H4 (cell line): ENCODE measurements at places on chromosomes 7 and 10.

- DNase-seq, result no peak
These were observed 259.4 kb downstream of the CAMK1D start for GRCh38 chr10:12608761-12609160.

GRCh38 chr7:31487476-31487875 lies 26.4 kb upstream of the ITPRID1 start:
- no peak for DNase-seq

GRCh38 chr7:47624689-47625088 lies 42.8 kb upstream of the TNS3 start:
- DNase-seq, result no peak

- no peak for DNase-seq
These were observed 62.3 kb downstream of the EGFR start for GRCh38 chr7:55081068-55081467.

GRCh38 chr7:140017543-140017942 lies 45.2 kb downstream of the PARP12 start:
- DNase-seq, result no peak

- no peak for DNase-seq
These were observed 109.0 kb downstream of the LRMDA start for GRCh38 chr10:75540357-75540966.

GRCh38 chr7:29116361-29117200 lies 29.8 kb downstream of the CPVL start:
- no peak for DNase-seq

DNA sequence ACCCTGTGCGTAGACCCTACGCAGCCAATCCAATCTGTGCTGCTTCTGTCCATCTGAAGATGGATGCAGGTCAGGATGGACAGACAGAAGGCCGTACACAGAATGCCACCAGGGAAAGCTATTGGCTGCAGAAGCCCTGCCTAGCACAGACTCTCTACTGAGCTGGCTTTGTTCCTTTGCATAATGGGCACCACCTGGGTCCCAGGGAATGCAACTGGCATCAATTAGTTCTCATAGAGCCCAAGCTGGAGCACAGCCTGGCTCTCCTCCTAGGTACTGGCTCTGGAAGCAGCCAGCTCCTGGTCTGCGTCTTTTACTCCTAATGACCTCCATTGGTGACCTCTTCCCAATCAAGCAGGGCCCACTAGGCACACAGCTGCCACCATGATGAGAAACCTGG lies 26.8 kb upstream of the CACUL1 start:
- DNase-seq, result no peak

GRCh38 chr7:75611557-75612178 lies 119.5 kb downstream of the SPDYE5 start:
- DNase-seq, result no peak

GRCh38 chr10:87651801-87652200 lies 7.9 kb upstream of the PAPSS2 start:
- no peak for DNase-seq

DNA sequence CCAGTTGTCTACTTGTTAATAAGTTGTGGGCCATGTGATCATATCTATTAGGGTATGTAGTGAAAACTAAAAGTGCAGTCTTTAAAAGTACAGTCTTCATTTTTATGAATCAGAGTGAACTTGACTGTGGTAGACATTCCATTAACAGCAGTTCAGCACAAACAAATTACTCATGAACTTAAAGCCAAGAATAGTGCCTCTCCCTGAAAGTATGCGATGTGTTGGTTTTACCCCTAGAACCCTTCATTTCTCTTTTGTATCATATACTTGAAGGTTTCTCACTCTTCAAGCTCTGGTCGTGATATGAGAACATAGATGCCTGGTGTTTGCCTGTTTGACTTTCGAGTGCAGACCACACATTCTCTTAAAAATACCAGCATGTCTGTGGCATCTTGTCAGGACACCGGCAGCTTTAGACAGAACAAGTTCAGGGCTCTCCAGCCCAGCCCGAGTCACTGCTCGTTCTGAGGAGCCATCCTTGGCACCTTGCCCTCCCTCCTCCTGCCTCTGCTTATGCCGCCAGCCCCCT lies 159.3 kb downstream of the LCOR start:
- peak; percentile 23 for DNase-seq

DNA sequence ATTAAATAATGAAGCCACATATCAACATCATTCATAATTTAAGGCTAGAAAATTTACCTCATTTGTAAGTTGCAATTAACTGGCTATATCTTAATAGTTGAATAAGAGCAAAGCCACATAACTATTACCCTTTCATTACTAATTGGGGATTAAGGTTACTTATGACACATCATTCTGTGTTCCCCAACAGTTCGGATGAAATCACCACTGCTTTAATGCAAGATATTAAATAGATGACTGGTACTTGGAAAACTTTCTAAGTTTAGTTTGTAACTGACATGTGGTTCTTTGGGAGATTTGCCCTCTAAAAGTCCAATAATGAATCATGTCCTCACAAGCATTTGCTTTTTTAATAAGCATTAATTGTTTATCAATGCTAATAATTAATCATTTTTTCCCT lies 109.1 kb downstream of the MTERF1 start:
- no peak for DNase-seq

- no peak for DNase-seq
These were observed 71.1 kb upstream of the ABLIM1 start for GRCh38 chr10:114729103-114729659.

- DNase-seq, result no peak
These were observed 128.9 kb downstream of the PLXDC2 start for GRCh38 chr10:19944911-19945663.

- DNase-seq, result no peak
These were observed 6.9 kb downstream of the ADAP1 start for GRCh38 chr7:947391-948210.

DNA sequence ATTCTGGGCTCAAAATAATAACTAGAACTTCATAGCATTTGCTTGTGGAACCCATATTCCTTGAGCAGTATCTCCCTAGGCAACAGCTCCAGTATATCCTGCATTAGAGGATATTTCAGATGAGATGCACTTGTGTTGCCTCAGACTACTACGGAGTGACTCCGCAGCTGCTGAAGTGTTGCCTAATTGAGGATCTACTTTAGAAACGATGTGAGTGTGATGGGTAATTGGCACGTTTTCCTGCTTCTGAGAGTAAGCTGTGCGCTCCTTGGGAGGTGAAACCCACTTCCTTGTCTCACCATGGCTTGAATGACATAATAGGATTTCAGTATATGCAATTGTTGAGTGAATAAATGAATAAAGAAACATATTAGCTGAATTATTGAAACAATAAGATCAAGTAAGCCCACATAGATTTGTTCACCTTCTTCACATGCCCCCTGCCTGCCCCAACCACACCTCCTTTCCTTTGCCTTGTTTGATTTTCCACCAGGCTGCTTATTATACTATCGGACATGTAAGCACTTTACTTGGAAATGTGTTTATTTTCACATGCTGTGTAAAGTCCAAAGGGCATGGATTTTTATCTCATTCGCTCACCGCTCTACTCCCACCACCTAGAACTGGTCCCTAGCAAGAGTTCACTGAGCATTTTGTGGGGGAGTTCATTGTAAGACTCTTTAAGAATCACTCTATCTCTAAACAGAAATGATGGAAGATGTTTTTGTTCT lies 303.8 kb downstream of the KCNMA1 start:
- DNase-seq, result no peak

- no peak for DNase-seq
These were observed 1.9 kb downstream of the USP6NL start for GRCh38 chr10:11609492-11610093.

GRCh38 chr7:124799448-124799847 lies 33.9 kb upstream of the GPR37 start:
- no peak for DNase-seq

DNA sequence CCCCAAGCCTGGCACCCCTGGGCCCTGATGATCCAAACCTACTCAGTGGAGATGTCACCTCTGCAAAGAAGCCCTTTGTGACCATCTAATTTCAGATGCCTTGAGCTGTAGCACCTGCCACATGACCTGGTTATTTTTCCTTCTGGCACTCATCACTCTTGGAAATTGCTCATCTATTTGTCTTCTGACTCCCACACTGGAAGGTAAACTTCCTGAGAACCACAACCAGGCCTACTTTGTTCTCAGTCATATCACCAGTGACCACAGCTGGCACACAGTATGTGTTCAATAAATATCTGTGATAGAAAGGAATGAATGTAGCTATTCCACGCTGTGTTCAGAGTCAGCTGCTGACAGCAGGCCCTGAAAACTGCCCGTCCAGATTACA lies 97.1 kb downstream of the SH3PXD2A start:
- DNase-seq, result no peak

DNA sequence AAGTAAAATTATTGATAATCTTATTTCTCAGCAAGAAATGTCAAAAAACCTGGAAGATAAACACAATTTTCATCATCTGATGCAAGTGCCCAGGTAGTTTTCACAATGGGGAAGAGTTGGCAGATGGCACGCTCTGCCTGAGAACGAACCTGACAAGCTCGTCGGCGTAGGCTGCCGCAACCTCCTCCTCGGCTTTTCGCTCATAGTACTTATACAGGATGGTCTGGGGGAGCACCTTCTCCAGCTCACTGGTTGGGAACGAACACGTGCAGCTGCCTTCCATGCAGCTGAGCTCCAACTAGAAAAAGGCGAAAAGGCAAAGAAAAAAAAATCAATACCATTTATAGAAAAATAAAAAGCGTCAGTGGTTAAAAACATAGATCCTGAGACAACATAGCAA lies 68.9 kb downstream of the RNF216 start:
- DNase-seq, result no peak

DNA sequence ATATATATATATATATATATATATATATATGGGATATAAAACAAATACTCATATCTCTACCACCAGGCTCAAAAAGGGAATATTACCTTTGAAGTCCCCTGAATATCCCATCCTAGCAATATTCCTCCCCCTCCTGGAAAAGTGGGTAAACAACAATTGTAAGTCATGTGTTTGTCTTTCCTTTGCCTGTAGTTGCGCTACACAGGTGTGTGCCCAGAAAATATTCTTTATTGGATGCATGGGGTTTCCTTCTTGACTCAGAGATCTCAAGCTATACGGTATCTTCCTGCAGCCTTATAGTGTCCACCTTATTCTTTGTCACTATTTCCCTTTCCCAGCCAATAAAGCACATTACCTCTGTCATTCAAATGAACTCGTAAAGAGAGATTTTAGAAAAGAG lies 54.2 kb downstream of the MET start:
- DNase-seq, result no peak

- peak; percentile 82 for DNase-seq
These were observed 31.6 kb upstream of the LEP start for GRCh38 chr7:128209229-128210035.

- DNase-seq, result peak; percentile 86
These were observed 24.0 kb upstream of the NPS start for GRCh38 chr10:127524908-127525665.

DNA sequence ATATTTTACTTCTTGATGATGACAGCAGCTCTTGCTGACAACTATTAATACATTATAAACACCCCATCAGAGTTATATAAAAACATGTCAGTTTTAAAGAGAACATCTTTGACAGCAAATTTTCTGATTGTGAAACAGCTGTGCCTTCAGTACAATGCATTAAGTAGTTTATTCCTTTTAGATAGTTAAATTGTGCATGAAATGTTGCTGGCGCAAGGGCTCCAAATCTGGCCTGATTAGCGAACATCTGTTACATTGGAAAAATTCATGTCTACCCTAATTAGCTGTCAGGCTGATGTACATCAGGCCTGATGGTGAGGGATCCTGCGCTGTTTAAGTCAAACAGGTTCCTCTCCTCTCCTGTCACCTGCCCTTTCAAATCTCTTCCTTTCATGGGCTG lies 171.9 kb upstream of the SP8 start:
- DNase-seq, result no peak

- no peak for DNase-seq
These were observed 32.0 kb downstream of the SNX8 start for GRCh38 chr7:2282185-2282751.

GRCh38 chr10:96960872-96961271 lies 128.8 kb downstream of the LCOR start:
- DNase-seq, result no peak

- peak; percentile 86 for DNase-seq
These were observed 538.5 kb downstream of the HTR7 start for GRCh38 chr10:90319188-90319914.

- DNase-seq, result peak; percentile 52
These were observed 87.7 kb upstream of the PDK4 start for GRCh38 chr7:95684037-95684436.

DNA sequence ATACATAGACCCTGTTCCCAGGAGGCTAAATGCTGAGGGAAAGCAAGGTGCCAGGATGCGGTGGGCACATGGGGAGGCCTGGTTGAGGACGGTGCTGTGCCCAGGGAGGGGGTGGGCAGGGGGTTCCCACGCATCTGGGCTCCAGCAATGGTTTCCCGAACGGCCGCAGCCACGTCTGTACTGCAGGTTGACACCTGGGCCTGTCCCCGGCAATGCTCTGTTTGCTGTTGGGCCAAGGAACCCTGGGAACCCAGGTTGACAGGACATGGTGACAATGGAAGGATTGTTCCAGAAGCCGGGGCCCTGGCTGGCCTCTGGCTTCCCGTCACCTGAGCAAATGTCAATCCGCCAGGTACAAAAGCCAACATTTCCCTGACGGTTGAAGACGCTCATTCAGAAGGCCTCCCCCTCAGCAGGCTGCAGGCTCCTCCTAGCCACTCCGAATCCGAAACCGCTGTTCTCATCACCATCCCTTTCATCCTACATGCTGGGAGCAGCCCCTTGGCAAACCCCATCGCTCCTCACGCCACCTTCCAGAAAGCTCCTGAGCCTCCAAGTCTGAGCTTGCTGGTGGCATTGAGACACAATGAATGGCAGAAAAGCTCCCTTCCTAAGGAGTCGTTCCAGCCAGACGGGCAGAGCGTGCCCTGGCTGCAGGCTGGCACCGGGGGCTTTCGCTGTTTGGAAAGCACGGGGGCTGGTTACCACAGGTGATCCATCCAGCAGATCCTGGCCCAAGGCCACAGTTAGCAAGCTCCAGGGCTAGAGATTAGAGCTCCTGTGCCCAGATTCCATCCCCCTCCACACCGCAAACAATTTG lies 31.2 kb downstream of the SPOCK2 start:
- DNase-seq, result no peak

GRCh38 chr7:99386584-99387238 lies 12.2 kb downstream of the ARPC1B start:
- DNase-seq, result no peak

GRCh38 chr7:92830027-92830426 lies 6.3 kb downstream of the CDK6 start:
- no peak for DNase-seq

- DNase-seq, result peak; percentile 100
These were observed 621.2 kb downstream of the SDK1 start for GRCh38 chr7:3922175-3922635.

GRCh38 chr10:131674130-131674529 lies 226.7 kb upstream of the PPP2R2D start:
- no peak for DNase-seq

- DNase-seq, result no peak
These were observed 38.2 kb downstream of the WNT2 start for GRCh38 chr7:117284692-117285091.
